Fibroblast of upper back skin (primary cell): ENCODE measurements at places on chromosomes 6 and 20.
A peak's percentile ranks its signal among the peaks of the same experiment; 100 is the strongest.

DNA sequence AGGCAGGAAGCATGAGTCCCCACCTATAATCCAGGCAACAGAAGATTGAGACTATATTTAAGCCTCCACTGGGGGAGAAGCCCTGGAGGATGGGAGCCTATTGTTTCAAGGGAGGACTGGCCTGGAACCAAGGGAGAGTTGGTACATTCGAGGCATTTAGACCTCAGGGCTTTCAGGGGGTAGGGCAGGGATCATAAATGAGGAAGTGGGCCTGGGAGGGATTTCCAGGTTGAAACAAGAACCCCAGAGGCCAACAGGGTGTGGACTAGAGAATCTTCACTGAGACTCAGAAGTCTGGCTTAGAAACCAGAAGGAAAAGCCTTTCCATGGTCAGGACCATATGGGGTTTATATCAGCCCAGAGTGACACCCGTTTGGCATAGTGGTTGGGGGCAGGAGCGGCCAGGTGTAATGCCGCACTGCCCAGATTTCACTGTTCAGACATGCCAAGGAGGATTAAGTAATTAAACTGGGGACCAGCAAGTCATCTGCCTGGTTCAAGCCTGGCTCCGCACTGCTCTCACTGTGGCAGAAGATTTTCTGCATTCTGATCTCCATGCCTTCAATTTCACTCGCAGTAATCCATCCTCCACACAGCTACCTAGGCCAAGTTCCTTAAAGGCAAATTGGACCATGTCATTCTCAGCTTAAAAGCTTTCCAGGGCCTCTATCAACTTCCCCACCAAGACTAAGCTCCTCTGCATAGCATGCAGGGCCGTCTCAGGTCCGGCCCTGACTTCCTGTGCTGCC lies 17.8 kb downstream of the LRFN2 start:
- no peak for DNase-seq

- peak; percentile 43 for DNase-seq
Measured at GRCh38 chr20:11193241-11193640, 519.4 kb upstream of the JAG1 start.

DNA sequence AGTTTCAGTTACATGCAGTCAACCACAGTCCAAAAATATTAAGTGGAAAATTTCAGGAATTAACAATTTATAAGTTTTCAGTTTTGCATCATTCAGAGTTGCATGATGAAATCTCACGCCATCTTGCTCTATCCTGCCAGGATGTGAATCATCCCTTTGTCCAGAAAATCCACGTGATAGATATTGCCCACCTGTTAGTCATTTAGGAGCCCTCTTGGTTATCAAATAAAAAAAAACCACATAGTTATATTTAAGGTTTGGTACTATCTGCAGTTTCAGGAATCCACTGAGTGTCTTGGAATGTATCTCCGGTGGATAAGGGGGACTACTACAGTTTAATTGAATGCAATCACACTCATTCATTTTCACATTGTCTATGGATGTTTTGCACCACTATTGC lies 1249.0 kb upstream of the CITED2 start:
- peak; percentile 97 for DNase-seq

- peak; percentile 92 for DNase-seq
Measured at GRCh38 chr20:5652626-5653553, 97.3 kb upstream of the SHLD1 start.

DNA sequence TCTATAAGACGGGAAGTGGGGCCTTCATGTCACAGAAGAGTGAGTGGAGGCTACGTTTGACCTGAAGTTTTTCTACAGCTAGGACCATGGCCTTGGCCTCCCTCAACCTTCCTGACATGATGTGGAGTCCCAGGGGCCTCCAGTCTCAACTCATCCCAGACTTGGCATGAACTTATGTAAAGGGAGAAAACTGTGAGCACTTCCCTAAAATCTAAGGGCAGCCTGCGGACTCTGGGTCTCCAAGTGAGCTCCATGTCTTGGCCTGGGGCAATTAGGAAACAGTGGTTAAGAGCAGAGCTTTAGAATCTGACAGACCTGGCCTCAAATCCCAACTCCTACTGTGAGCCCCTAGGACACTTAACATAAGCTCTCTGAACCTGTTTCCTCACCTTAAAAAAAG lies 182.5 kb downstream of the ZNF217 start:
- no peak for DNase-seq

DNA sequence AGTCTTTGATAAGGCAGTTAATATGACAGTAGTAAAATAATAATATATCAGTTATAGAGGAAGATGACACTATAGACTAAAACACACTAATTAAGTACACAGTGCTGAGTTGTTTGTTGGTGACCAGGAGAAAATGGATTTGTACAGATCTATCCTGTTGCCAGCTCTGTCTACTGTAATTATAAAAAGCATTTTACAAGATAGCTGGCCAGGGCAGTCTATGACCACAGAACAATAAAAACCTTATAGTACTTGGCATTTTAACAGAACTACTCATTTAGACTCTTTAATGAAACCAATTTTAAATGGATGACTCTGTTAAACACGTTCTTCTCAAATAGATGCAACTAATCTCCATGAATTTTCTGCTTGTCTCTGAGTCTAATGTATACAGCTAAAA lies 367.5 kb downstream of the BTBD9 start:
- DNase-seq, result no peak

GRCh38 chr6:166008441-166009369 lies 158.9 kb downstream of the TBXT start:
- DNase-seq, result peak; percentile 75

- DNase-seq, result peak; percentile 66
Measured at GRCh38 chr6:27472182-27472616, 706 bp downstream of the ZNF184 start.

- DNase-seq, result peak; percentile 87
Measured at GRCh38 chr6:52539607-52540006, 37.3 kb downstream of the TRAM2 start.

- no peak for DNase-seq
Measured at GRCh38 chr6:13367396-13367795, 39.1 kb upstream of the TBC1D7 start.

DNA sequence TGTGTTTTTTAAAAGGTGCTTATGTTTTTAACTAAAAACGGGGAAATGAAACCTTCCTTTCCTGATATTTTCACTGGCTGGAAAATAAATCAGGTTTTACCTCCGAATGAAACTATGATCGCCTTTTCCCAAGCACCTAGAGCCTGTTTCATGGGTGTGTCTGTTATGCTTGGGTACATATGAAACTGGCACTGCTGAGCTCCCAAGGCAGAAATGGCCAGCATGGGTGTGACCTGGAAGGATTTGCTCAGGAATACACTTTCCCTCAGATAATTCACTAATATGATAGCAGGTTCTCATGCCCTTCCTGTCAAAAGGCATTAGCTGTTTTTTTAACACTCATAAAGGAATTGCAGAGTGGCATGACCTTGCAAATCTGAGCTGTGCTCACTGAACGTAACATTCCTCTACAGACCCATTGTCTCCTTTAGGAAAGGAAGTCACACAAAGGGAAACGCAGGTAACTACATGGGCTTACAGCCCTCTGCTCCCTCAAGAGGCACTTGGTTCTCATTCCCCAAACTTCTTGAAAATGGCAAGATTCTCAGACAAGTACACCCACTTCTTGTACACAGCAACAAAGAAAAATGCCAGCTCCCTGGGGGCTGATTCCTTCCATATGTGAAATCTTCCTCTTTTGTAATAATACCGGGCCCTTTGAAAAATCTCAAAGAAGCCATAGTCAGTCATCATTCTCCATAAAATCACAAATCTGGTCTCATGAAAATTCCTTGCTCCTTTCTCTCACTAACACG lies 72.7 kb downstream of the METTL24 start:
- DNase-seq, result no peak

DNA sequence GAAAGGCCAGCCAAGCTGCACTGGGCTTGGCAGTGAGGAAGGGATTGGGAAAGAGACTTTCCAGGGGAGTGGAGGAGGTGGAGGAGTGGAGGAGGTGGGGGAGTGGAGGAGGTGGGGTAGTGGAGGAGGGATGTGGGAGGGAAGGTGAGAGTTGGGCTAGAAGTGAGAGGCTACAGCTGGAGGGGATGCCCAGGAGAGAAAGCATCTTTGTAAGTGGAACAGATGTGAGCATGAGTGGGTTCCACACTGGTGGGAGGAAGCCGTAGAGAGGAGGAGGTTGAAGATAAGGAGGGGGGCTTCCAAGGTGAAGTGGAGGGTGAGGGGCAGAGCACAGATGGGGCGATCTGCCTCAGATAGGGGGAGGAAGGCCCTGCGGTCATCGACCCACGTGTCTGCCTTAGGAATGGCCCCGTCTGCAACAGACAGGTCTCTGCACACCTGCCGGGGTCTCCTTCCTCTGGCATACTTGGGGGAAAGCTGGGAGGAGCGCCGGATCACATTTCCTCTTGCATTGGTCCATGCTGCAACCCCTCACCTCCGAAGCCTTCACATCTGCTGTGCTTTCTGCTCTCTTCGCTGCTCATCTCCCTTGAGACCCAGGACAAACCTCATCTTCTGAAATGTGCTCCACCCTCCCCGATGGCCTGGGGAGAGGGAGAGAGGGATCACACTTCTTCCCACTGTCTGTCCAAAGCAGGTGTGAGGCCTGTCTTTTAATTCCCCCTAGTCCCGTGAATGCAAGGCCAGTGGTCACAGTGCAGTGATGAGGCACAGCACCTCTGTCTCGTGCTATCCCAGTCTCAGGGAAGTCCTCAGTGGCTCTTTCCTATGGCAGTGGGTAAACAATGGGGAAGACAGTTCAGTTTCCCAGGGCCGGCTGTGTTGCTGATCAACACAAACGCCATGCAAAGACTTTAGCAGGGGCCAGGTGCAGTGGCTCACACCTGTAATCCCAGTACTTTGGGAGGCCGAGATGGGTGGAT lies 48.6 kb upstream of the SNX9 start:
- DNase-seq, result no peak

DNA sequence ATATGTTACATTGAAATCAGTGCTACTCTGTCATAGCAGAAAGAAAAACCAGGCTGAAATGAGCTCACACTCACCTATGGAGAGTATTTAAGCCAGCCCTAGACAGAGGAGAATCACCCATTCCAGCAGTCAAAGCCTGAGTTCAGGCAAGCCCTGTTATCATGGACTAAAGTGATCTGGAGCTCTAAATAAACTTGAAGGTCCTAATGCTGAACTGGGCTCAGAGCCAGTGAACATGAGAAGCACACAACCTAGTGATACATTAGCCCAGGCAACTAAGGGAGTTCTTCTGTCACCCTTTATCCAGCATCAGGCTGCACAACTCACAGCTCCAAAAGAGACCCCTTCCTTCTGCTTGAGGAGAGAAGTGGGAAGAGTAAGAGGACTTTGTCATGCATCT lies 425.0 kb downstream of the COL12A1 start:
- peak; percentile 19 for DNase-seq

DNA sequence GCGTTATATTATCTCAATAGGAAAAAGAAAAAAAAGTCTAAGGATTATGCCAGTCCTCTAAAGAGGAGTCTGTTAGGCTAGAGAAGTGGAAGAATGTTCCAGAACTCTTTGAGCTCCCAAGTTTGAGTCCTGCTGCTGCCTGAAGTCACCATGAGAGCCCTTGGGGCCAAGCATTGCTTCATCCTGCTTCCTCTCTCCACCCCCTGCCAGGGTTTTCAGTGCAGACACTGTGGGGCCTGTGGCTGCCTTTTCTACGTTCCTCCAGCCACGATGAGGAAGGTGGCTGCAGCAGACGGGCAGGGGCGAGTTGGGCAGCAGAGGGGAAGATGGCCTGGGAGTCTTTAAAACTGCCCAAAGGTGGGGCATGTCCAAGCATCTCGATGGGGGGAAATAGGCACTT lies 214.4 kb upstream of the KCNG1 start:
- DNase-seq, result peak; percentile 37

- peak; percentile 73 for DNase-seq
Measured at GRCh38 chr6:26521600-26522391, 16.4 kb upstream of the HMGN4 start.

GRCh38 chr6:40960742-40961430 lies 78.1 kb downstream of the UNC5CL start:
- no peak for DNase-seq

DNA sequence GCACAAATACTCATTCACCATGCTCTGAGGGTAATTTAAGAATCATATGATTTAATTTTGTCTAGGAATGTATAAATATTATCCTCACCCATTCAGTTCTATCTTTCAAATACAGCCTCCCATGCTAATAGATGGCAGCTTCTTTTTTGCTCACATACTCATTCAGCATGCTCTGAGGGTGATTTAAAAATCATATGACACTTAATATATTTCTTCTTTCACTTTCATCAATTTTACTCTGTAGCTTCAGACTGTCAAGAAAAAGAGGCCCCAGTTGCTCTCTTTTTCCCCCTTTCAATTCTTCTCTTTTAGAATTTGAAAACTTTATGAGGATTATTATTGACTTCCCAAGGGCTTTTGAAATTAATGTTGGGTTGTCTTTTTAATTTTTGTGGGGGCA lies 161.7 kb upstream of the LAMP5 start:
- DNase-seq, result no peak

GRCh38 chr6:154814063-154814462 lies 80.8 kb downstream of the SCAF8 start:
- DNase-seq, result no peak

GRCh38 chr6:37695273-37695672 lies 2.4 kb downstream of the MDGA1 start:
- DNase-seq, result no peak

GRCh38 chr6:62102387-62102786 lies 183.6 kb downstream of the KHDRBS2 start:
- DNase-seq, result no peak

DNA sequence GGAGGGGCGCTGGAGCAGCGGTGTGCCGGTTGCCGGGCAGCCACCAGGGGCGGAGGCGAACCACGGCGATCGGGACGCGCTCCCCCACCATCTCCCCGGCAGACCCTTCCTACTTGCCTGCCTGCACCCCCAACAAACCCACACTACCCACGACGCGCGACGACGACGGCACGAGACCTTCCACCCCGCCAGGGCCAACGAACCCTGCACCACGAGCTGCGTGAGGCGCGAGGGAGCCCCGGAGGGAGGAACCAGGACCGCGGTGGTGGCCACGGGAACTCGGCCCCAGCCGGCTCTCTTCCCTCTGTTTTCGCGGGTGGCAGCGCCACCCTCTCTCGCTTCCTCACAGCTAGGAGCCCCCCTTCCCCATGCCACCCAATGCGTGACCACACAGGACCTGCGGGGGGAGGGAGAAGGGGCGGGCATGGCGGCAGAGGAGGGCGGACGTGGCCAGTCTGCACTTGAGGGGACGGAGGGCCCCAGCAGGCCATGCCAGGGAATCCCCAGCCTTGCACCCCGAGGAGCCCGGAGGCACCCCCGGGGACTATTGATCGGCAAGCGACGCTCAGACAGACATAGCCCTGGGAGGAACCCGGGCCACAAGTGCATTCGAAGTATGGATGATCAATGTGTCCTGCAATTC lies 1516.4 kb upstream of the DEFB115 start:
- no peak for DNase-seq

- no peak for DNase-seq
Measured at GRCh38 chr6:33933101-33933500, 129.3 kb upstream of the MLN start.

GRCh38 chr6:18477301-18477941 lies 90.3 kb downstream of the RNF144B start:
- peak; percentile 26 for DNase-seq

GRCh38 chr6:158517581-158517980 lies 42.3 kb upstream of the TMEM181 start:
- no peak for DNase-seq

GRCh38 chr6:3650076-3650958 lies 101.2 kb downstream of the PXDC1 start:
- no peak for DNase-seq
